ENCODE measurements at places on chromosomes 7 and 10.
A peak's percentile ranks its signal among the peaks of the same experiment; 100 is the strongest.

DNA sequence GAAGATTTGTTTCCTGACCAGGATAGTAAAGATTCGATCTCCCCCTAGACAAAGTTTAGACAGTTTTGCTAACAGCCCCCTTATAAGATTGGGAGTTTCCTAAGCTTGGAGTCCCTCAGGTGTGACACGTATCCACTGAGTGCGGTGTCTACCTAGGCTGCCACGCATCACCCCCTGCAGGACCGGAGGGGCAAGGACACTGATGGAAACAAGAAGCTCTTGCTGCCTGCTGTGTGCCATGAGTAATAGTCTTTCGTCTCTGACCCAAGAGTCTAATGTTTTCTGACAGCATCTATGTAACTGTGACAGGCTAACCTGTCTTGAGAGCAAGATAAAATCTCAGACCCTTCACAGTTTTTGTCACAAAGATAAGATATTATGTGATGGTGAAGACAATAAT, 173.5 kb downstream of the SEMA3E start:
- DNase-seq = no peak

- DNase-seq = no peak
Observed at GRCh38 chr7:94228223-94228622, 166.5 kb upstream of the COL1A2 start.

DNA sequence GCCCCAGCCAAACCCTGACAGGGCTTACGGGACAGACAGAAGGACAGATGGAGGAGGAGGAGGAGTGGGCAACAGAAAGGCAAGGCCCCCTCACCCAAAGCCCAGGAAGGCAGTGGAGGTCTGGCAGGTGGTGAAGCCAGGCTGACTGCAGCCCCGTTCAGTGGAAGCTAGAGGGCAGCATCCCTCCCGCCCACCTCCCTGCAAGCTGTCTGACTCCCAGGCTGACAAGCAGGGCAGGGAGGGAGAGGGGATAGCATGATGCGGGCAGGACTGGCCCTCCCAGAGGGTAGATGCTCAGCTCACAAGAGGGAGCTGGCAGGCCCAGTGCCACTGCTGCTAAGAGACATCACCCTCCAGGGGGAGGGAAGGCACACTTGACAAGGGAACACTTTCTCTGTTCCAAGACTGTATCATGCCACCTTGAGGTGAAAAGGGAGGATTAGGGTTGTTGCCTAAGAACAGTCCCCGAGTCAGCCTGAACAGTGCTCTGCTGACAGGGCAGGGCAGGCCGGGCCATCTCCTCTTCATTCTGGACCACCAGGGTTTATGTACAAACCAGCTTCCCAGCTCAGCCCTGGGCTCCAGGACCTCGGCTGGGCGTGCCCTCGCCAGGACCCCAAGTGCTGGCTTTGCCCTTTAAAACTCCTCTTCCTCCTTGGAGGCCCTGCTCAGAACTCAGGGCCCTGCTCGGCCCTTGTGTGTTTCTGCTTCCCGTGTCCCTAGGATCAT, 61.8 kb downstream of the RASGEF1A start:
- no peak for DNase-seq

GRCh38 chr10:119209035-119209735, 1.8 kb downstream of the GRK5 start:
- DNase-seq = no peak

DNA sequence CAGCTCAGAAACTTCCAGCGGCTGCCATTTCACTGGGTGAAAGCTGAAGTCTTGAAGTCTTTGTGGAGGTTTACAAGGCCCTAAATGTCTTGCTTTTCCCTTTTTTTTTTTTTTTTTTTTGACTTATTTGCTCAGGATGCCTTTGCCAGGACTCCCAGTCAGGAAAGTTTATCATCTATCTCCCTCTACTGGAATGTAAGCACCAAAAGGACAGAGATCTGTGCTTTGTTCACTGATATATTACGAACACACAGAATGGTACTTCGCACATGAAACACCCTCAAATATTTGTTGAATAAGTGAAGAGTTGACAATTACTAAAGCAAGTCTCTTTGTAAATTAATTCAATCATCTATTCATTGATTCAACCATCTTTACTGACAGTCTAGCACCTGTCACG, 23.2 kb downstream of the ABCB4 start:
- DNase-seq = no peak

GRCh38 chr10:107657851-107658250, 493.3 kb upstream of the SORCS1 start:
- DNase-seq = no peak

DNA sequence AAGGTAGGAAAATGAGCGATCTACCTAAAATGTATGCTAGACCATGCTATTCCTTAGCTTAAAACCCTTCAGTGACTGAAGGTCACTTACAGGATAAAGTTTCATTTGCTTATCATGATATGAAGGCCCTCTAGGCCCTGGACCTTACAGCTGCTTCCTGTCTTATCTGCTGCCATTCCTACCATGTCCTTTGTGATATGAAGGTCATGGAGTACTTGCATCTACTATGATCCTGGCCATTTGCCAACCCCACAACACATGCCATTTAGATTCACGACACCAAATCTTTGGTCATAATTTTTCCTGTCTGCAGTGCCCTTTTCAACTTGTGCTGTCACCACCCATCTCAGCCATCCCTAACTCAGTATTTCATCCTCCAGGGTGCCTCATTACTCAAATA, 181.8 kb upstream of the MDFIC start:
- no peak for DNase-seq

GRCh38 chr10:119545310-119545709, 2.8 kb upstream of the RGS10 start:
- no peak for DNase-seq

- no peak for DNase-seq
Observed at GRCh38 chr7:103689255-103689654, 243.2 kb upstream of the SLC26A5 start.

DNA sequence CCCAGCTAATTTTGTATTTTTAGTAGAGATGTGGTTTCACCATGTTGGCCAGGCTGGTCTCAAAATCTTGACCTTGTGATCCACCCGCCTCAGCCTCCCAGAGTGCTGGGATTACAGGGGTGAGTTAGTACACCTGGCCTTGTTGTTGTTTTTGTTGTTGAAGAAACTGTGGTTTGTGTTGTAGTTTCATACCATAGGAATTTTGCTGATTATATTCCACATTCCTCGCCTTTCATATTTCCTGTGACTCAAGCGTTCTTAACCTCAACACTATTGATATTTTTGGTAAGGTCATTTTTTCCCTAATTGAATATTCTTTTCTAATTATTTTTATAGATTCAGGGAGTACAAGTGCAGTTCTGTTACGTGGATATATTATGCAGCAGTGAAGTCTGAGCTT, 16.7 kb downstream of the LIPF start:
- DNase-seq = no peak

DNA sequence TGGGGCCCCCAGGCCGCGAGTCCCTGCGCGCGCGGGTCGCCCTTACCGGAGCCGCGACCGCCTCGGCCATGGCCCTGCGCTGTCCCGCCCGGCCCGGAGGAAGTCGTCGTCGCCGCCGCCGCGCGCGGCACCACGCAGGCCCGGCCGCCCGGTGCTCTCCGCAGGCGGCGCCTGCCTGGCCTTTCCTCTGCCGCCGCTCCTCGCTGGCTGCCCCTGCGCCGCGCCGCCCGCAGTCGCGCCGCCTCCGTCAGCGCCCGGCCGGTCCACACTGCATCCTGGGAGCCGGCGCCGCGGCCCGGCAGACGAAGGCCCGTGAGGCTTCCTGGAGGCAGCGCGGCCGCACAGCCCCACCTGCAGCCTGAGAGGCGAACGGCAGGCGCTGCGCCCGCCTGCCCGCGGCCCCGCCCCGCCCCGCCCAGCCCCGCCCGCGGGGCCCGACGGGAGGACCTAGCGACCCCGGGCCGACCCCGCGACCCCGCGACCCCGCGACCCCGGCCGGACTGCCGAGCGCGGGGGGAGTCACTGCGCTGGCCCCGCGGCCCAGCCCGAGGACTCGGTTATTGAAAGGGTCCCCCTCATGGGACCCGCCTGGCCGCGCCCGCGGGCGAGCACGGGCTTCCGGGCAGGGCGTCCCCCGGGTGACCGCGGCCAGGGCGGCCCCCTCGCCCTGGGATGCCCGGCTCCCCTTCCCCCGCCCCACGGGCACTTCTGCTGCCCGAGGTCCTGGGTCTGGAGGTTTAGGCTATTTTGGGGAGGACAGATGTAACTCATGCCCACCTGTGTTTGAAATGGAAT, at the start of gene ZNF746:
TSS of gene ZNF746 (minus strand) at position 343 of the 795 bp plus-strand sequence. CDS start at position 70, 273 bp downstream.
- DNase-seq = peak; percentile 36

DNA sequence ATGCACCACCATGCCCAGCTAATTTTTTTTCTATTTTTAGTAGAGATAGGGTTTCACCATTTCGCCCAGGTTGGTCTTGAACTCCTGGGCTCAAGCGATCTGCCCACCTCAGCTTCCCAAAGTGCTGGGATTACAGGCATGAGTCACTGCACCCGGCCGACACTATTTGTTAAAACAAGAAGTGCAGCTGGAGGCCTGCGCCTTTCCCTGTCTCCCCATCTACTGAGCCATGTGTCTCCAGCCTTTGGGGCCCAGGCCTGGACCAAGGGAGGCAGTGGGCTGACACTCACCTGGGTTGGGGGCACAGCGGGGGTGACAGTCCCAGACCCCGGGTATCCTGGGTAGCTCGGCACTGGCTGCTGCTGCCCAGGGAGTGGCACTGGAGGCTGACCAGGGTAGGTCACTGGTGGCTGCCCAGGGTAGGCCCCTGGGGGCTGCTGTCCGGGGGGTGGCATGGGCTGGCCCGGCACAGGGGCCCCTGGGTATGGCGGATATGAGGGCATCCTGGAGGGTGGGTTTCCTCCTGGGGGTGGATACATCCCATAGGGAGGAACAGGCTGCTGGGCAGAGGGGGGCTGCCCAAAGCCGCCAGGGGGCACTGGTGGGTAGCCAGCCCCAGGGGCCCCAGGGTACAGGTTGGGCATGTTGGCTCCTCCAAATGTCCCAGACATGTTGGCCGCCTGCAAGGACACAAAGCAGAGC, 36.3 kb downstream of the PLAC9 start:
- no peak for DNase-seq

- DNase-seq = no peak
Observed at GRCh38 chr7:83419013-83419412, 229.9 kb downstream of the SEMA3E start.

GRCh38 chr10:100909501-100910263, 3.1 kb upstream of the SLF2 start:
- no peak for DNase-seq

- no peak for DNase-seq
Observed at GRCh38 chr7:42193471-42194129, 43.4 kb downstream of the GLI3 start.

DNA sequence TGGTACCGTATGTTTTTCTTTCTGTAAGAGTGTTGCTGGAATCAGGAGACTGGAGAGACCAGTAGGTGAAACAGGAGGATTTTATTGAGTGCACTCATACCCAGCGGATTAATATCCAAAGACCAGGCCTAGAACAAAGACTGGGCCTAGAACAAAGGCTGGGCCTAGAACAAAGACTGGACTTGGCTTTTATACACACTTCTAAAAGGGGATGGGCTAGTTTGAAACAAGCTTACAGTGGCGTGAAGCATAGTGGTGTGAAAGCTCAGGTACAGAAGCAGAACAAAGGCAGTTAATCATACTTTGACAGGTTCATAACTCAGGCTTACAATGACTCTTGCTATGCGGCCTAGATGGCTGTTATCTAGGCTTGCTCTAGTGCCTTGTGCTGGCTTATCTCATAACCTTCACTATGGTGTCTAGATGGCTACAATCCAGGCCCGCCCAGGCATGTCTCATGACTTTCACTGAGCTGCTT, 67.7 kb downstream of the TRIM24 start:
- no peak for DNase-seq

DNA sequence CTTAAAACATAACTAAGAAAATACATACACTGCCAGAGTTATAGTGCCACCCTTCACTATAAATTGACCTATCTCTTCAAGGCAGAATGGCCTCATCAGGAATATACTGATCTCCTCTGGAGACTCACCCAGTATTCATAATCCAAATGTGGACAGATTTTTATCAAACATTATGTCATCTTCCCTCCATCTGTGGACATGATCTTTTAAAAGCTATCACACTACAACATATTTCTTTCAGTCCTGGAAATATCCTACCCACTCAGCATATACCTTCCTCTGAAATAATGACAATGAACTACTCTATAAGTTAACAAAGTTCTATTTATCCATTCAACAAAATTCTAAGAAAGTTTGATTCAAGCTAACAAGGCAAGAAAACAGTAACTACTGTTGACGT, 3.2 kb downstream of the ZNF800 start:
- no peak for DNase-seq

GRCh38 chr10:69721690-69722310, 79.9 kb upstream of the COL13A1 start:
- DNase-seq = no peak

DNA sequence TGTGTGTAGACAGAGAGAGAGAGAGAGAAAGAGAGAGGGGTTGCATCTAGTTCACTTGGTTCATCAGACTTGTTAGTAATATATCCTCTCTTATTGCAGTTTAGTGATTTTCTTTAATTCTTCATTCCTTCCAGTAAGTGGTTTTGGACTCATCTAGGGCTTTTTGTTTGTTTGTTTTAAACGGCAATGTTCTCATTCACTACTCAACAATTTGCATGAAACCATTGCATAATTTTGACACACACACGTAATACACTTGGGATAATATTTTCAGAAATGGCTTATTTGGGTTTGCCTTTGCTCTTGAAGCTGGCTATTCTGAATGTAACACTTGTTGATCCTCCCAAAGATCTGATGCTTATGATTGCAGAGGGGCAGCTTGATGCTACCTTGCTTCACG, 16.4 kb upstream of the ZNF32 start:
- DNase-seq = no peak

GRCh38 chr7:45036317-45036716, 36.3 kb downstream of the CCM2 start:
- no peak for DNase-seq

- no peak for DNase-seq
Observed at GRCh38 chr7:54678763-54679489, 80.1 kb downstream of the SEC61G start.

GRCh38 chr7:19376538-19376937, 231.3 kb upstream of the FERD3L start:
- no peak for DNase-seq

- no peak for DNase-seq
Observed at GRCh38 chr10:16663444-16663843, 141.8 kb upstream of the C1QL3 start.

DNA sequence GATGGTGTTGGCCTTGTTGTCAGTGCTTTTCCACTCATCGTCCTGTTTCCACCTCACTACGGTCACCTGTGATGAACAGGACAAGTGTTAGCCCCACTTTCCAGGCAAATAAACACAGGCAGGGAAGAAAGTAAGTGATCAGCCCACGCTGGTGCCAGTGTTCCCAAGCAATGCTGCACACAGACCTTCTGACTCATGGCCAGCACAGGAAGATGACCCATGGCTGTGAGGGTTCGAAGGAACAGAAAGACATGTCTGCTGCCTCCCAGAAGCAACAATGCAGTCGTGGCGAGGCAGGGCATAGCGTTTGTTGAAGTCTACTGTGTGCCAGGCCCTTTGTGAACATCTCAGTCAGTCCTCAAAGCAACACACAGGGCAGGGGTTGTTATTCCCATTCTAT, 35.7 kb downstream of the SLC29A3 start:
- no peak for DNase-seq

All from HFF-Myc (cell line).